Lower lobe of right lung (tissue), 2 donors: ENCODE measurements at places on chromosomes 16 and 17.

DNA sequence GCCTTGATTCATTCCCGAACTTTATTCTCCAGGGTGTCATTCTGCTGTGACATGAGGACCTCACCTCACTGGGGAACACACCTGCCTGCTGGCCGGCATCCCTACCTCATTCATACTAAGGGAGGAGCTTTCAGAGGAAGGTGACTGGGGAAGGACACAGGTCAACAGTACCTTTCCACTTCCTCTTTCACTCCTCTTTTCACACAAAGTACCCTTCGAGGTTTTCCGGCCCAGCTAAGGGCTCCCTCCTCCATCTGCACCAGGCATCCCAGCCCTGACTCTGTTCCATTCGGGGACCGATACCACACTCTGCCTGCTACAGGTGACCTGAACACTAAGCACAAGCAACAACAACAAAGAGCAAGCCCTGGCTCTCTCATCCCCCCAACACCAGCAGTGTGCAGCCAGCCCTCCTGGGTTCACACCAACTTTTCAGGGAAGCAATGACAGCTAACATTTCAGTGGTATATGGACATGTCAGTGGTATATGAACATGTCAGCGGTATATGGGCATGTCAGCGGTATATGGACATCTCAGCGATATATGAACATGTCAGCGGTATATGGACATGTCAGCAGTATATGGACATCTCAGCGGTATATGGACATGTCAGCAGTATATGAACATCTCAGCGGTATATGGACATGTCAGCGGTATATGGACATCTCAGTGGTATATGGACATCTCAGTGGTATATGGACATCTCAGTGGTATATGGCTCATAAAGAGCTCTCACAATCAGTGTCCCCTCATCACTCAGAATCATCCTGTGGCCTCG is 16.0 kb downstream of the TRIM25 start:
- no peak for DNase-seq

- no peak for DNase-seq
These were observed 44.5 kb downstream of the AATF start for GRCh38 chr17:36993227-36993626.

DNA sequence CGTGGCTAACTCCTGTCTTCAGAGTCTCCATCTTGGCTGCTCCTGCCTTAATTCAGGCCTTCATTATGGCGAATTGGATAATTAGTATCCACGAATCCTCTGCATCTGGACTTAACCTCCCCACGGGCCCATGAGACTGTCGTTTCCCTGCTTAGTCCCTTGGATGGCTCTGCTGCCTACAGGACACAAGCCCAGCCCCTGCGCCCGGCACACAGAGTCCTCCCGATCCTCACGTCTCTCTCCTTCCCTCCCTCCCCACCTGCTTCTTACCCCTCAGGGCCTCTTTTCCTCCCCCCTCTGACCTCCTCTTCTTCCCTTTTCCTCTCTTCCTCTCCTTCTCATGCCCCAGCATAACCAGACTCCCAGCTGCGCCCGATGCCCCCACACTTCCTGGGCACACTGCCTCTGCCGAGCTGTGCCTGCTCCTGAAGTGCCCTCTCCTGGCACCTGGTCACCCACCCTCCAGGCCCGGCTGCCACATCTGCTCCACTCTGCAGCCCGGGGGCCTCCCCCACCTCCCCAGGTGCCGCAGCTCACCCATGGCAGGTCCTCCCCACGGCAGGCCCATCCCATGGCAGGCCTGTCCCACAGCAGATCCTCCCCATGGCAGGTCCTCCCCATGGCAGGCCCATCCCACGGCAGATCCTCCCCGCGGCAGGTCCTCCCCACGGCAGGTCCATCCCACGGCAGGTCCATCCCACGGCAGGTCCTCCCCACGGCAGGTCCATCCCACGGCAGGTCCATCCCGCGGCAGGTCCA is 45.9 kb downstream of the RPH3AL start:
- peak; percentile 41 for DNase-seq

- no peak for DNase-seq
These were observed 7.5 kb downstream of the TMEM170A start for GRCh38 chr16:75456971-75457370.

GRCh38 chr17:77394540-77395295 is 253.9 kb downstream of the SEC14L1 start:
- peak; percentile 59 for DNase-seq

- peak; percentile 65 for DNase-seq
These were observed 526 bp downstream of the ZZEF1 start for GRCh38 chr17:4142107-4142900.

- DNase-seq, result no peak
These were observed 10.0 kb downstream of the ZNF689 start for GRCh38 chr16:30600215-30600614.

GRCh38 chr16:3349175-3349574 is 6.5 kb upstream of the OR2C1 start:
- DNase-seq, result no peak

DNA sequence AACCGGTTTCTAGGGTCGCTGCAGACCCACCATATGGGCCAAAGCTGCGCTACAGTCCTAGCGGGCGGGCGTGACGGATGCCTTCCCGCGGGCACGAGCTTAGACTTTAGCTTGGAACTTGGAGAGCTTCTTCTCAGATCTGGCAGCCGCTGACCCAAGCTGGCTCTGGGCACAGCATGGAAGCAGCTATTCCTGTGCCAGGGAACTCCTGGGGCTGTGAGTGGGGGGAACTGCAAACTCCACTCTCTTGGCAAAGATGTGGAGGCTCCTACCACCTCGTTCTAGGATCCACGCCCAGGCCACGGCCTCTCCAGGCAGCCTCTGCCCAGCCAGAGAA is 8.8 kb downstream of the FAAP100 start:
- no peak for DNase-seq

GRCh38 chr17:69913616-69914015 is 161.4 kb upstream of the KCNJ16 start:
- no peak for DNase-seq

- DNase-seq, result no peak
These were observed 104.0 kb downstream of the SLC39A11 start for GRCh38 chr17:72988451-72988850.

DNA sequence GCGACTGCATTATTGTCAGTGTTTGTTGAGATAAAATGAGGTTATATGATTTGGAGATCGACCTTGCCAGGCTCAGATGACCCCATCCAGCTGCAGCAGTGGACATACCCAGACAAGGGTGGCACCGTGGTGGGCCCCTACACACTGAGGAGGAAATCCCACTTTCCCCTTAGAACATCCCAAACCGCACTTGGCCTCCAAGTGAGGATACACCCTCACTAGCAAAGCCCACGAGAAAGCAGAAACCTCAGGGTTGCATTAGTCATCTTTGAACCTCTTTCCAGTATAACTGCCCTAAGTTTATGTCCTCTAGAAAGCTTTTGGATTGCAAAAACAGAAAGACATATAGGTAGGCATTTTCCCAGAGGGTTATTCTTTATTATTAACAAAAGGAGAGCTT is 101.5 kb downstream of the CLEC16A start:
- no peak for DNase-seq

GRCh38 chr17:41917679-41918313 is 955 bp downstream of the ACLY start:
- DNase-seq, result peak; percentile 67

GRCh38 chr17:4187076-4187475 is 44.1 kb downstream of the CYB5D2 start:
- no peak for DNase-seq

DNA sequence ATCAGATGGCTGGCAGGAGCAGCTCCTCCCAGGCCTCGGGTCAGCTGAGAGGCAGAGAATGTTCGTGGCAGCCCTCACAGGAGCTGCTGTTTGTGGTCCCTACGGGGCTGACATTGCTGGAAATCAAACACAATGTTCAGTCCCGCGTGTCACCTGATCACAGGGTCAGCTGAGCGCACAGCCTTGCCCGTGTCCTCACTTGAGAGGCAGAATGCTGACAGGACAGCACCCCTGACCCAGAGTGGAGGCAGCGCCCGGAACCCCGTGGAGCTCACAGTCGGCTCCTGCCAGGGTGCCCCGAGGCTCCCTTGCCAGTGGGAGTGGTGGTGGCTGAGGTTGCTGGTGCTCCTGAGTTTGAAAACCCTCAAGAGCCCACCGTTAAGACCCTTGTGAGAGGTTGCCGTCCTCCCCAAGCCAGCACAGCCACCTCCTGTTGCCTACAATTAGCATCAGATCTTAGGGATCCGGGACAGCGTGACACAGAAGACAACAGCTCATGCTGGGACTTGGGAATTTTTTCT is 3.6 kb upstream of the CHMP6 start:
- no peak for DNase-seq

GRCh38 chr17:80260069-80260535 is 550 bp upstream of the RNF213 start:
- peak; percentile 81 for DNase-seq

DNA sequence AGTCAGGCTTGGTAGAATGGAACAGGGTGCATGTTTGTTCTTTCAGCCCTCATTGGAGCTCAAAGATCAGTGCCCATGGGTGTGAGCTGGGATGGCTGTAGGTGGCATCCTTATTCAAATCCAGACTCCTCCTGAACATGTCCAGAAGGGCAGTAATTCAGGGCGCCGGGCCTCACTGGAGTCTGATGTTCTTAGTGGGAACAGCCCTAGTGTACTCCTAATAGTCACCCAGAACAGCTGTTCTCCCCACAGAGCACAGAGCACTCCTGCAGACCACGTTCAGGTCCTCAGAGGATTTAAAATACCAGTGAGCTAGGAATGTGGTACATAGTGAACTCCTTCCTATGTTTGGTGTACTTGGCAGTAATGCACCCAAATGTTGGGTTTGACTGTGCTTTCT is 96.2 kb downstream of the BANP start:
- DNase-seq, result no peak

DNA sequence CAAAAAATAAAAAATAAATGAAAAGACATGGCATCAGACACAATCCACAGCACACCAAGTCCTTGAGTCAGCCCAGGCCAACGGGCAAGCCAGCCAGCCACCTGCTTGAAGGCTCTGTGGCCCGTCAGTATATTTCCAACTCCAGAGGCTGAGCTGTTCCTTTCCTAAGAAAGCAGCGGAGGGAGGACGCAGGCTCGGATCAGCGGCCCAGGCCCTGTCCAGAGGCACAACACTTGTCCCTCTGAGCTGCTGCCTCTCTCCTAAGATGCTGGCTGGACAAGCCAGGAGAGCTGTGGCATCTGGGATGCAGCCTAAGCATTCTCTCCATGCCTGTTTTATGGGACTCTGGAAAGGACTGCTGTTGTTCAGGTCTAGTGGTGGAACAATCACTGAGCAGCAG is 14.8 kb upstream of the NLRC3 start:
- no peak for DNase-seq

- DNase-seq, result peak; percentile 70
These were observed 13.1 kb upstream of the SREBF1 start for GRCh38 chr17:17849845-17850373.

- DNase-seq, result no peak
These were observed 439.3 kb upstream of the CDH8 start for GRCh38 chr16:62475573-62475972.

- no peak for DNase-seq
These were observed 244.9 kb downstream of the CA10 start for GRCh38 chr17:51913491-51914205.

- no peak for DNase-seq
These were observed 7.7 kb upstream of the PIEZO1 start for GRCh38 chr16:88792668-88793250.

DNA sequence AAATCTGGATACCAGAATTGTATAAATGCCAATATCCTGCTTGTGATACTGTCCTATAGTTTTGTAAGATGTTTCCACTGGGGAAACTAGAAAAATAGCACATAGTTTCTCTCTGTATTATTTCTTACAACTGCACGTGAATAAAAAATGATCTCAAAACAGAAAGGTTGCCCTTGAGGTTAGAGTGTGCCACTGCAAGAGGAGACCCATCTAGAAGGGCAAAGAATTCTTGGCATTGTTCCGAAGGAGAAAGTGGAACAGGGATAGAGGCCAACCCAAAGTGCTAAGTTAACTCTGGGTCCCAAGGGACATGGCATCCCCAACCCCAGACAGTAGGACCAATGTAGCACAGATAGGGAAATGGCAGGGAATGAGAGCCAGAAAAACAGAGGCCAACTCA is 477.5 kb upstream of the HSBP1 start:
- DNase-seq, result no peak

GRCh38 chr16:70796301-70796700 is 4.7 kb downstream of the VAC14 start:
- no peak for DNase-seq

GRCh38 chr17:59038734-59039133 is 67.9 kb downstream of the TRIM37 start:
- DNase-seq, result no peak

GRCh38 chr16:71807905-71808592 is 585 bp downstream of the AP1G1 start:
- DNase-seq, result no peak

- peak; percentile 8 for DNase-seq
These were observed 120.3 kb upstream of the CRHR1 start for GRCh38 chr17:45663772-45664171.

DNA sequence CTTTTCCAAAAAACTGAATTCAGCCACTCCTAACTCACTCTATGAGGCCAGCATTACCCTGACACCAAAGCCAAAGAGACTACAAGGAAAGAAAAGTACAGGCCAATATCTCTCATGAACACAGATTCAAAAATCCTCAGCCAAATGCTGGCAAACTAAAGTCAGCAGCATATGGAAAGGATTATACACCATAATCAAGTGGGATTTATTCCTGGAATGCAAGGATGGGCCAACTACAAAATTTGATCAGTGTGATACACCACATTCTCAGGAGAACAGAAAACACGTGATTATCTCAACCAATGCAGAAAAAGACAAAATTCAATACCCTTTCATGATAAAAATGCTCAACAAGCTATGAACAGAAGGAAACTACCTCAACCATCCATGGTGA is 7.7 kb upstream of the AATK start:
- no peak for DNase-seq

DNA sequence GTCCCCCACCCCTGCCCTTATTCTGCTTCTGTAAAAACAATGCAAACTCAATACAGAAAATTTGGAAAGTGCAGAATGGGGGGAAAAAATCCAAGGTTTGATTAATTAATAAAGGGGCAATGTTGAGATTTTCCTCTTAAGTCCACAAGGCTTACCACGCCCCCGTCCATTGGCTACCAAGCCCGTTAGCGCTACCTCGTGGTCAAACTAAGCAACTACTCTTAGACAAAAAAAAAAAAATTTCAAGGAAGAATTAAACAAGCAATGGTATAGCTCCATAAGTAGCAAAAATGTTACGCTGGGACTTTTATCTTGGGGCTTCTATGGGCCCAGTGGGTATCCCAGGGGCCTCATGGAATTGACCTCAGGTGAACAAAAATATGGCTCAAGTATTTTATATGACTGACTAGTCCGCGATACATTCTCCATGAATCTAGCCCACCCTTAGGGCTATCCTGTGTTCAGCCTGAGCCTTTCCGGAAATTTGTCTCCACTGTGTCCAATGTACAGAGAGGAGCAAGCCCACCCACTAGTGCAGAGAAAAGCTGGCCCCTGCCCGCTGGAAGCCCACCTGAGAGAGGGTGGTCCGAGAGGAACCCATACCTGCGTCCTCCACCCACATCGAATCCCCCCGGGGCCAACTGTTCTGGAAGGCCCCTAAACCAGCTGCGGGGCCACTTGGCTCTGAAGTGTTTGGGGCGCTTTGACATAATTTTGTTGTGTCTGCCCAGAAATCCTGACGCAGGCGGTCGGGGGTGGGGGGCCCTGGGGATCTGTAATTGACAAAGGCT is 19.1 kb upstream of the TEX2 start:
- DNase-seq, result peak; percentile 77
